Femur (tissue), 1 donor: ENCODE measurements at places on chromosomes 7 and 10.

GRCh38 chr10:131726076-131726880 lies 174.5 kb upstream of the PPP2R2D start:
- DNase-seq = peak; percentile 79

- DNase-seq = no peak
Measured at GRCh38 chr10:124378271-124378670, 40.5 kb downstream of the OAT start.

DNA sequence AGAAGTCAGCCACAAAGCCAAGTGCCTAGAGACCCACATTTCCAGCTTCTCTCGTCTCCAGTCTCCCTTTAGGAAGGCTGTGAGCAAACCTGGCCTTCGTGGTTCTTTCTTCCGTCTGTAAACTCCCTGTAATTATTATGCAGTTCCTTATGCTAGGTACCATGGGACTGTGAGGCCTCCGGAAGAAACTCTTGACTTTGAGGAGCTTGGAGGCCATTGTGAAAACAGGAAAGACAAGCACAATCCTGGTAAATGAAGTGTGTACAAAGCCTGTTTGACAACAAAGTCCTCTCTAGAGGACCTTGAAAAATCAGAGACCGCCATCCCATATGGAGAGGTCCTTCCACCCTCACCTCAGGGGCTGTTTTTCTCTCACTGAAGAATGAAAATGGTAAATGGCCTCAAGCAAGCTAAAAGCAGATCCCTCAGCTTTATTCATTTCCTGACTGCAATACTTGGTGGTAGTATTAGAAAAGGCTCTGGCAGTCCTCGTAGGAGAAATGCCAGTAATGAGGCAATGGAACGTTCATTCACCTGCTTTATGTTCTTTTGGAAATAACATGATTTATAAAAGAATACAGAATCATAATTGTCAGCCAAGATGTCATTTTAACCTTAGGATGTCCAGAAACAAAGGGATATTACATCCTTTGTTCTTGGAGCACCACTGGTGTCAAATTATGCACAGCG lies 926.4 kb downstream of the LRMDA start:
- DNase-seq = peak; percentile 42

GRCh38 chr7:64294701-64295420 lies 18.9 kb upstream of the ZNF736 start:
- no peak for DNase-seq
